Dermis microvascular lymphatic vessel endothelial cell (primary cell): ENCODE measurements at places on chromosomes 1 and 21.

DNA sequence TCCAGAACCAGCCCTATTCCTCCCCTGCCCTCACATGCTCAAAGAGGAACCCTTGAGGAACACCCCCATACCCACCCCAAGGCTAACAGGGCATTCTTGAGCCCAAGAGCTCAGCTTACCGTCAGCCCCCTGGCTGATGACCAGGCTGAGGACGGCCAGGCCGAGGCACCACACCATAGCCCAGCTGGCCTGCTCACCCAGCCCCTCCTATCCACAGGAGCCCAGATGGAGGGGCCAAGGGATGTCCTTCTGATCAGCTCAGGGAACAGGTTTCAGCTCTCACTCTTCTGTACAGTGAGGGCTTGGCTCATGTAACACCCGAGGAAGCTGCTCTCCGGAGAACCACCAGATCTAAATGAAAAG lies 2.2 kb downstream of the IGSF9 start:
- DNase-seq, result no peak

DNA sequence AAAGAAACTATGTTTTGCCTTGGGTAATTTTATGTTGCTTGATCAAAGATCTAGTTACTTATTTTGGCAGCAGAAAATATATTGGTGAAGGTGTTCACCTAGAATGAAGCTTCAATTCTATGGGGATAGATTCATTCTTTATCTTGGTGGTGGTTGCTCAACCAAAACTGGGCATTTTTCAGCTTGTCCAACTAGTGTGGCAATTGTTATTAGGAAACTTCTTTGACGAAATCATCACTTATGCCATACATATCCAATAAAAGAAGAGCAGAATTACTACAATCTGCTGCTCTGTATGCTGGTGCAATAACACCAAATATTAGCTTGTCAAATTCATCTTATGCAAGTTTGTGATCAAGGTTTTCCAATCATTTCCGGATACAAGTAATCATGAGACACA lies 26.8 kb upstream of the TMPRSS15 start:
- no peak for DNase-seq

- DNase-seq, result no peak
Observed at GRCh38 chr1:230127105-230128054, 60.3 kb downstream of the GALNT2 start.

DNA sequence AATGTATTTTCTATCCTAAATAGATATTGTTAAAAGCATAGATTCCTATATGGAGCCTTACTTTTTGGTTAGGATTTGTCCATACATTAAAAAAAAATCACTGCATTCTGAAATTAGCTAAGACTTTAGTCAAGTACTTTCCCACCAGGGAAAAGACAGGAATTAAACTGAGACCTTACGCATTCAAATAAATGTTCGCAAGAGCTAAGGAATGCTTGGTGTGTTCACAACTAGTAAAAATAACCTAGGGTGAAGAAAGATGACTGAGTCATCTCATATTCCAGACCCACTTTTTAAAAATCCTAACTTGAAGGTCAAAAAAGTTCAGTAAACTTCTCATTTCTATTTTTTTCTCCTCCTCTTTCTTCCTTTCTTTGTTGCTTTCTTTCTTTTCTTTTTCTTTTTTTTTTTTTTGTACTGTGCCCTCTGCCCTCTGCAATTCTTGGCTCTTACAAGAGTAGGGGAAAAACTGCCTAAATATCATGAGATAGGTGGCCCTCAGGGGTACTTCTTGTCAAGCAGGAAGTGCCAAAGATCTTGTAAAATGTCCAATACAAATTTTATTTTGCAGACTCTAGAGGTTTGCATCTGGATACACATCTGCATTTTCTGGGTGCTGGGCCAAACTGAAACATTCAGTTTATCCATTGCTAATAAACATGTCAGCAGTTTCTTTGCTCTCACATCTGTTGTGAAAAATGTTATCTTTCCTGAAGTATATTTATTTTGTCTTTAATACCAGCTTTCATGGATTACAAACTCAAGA lies 121.4 kb upstream of the GORAB start:
- DNase-seq, result no peak

DNA sequence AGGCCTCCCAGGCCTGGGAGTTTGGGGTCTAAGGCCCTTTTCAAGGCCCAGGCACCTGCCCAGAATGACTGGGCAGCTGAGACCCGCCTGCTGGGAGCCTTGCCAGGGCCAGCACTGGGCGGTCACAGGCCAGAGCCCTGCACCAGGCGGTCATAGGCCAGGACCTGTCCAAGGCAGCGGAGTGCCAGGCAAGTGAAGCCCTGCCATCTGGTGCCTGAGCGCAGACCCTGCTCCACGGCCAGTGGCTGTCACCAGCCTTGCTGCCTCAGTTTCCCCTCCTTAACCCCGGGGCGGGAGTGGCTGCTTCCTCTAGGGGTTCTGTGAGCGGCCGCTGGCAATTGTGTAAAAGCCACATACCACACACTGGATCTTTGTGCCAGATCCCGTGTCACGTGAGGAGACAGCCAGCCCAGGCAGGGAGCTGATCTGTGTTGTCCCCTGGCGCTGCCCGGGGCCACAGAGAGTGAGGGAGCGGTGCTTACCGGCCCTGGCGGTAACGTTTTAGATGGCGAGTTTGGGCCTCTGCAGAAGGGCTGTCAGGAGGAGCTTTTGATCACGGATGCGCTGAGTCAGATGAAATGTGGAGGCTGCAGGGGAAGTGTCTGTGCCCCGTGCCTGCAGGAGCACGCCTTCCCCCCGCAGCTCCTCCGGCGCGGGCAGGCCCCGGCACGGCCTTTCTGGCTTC lies 4.6 kb downstream of the COL18A1 start:
- DNase-seq, result no peak

DNA sequence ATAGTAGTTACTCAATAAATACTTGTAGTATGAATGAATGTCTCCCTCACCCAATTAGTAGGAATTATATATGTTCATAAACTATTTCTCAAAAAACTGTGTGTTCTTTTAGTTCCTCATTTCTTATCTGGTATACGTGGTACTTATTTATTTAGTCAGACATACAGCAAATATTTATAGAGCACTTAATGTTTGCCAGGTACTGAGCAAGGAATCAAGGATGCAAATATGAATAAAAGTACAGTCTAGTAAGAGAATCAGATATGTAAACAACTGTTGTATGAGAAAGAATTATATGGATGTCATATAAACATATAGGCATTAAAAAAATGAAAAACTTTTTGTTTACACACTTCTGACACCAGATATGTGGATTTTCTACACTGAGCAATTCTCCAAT lies 58.5 kb downstream of the ATF6 start:
- no peak for DNase-seq

DNA sequence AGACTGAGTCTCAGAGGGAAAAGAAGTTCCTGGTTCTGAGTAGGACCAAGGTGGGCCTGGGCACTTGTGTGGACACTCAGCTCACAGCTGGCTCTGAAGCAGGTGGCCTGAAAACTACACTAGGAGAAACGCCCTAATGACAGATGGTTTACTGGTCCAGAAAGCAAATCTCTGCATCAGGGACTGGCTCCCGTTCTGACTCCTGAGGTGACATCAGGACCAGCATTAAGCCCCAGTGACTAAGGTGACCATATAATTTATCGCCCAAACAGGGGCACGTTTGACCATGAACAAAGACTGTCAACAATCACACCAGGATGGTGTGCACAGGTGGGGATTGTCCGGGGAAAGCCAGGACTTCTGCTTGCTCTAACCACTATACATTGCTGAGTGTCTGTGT lies 12.2 kb upstream of the CD34 start:
- no peak for DNase-seq
